ENCODE measurements at places on chromosomes 7 and 10. TPM values are rescaled to one million over a fixed set of nuclear protein-coding genes. Genes with fewer than 3 reads are reported as not detected.

Gene CFAP69
- 0.71 TPM for total RNA-seq

Gene PLOD3
- total RNA-seq = 135 TPM

DNA sequence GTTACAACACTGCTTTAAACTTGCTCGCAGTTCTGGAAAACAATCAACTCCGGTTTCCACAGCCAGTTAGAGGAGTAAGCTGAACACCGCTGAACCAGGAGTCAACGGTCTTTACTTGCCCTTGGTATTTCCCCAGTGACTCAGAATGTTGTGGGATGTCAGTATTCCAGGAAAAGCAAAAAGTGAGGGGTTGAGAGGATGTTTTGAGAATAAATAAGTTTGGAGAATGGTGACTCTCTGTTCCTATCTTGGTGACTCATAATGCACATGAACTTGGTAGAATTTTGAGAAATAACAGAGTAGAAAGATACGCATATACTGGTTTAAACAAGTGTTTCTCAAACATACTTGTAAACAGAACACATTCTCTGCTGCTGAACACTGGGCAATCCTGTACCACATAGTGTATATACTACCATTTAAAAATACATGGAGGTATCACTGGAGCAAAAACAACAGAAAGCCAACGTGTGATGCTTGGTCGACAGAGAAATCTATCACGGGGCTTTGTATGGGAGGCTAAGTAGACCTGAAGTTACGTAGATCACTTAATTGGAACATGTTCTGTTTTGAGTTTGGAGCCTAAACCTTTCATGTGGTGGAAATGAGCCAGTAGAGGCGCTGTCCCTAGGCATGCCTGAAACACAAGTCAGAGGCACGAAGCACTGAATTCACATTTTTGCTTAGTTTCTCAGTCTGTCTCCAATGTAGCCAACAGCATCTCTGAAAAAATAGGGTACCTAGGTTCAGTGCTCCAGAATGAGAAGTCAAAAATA lies 534.3 kb downstream of the PARD3 start:
- peak; percentile 93 for DNase-seq

GRCh38 chr7:34875481-34875880 lies 161.8 kb downstream of the DPY19L1 start:
- no peak for DNase-seq

DNA sequence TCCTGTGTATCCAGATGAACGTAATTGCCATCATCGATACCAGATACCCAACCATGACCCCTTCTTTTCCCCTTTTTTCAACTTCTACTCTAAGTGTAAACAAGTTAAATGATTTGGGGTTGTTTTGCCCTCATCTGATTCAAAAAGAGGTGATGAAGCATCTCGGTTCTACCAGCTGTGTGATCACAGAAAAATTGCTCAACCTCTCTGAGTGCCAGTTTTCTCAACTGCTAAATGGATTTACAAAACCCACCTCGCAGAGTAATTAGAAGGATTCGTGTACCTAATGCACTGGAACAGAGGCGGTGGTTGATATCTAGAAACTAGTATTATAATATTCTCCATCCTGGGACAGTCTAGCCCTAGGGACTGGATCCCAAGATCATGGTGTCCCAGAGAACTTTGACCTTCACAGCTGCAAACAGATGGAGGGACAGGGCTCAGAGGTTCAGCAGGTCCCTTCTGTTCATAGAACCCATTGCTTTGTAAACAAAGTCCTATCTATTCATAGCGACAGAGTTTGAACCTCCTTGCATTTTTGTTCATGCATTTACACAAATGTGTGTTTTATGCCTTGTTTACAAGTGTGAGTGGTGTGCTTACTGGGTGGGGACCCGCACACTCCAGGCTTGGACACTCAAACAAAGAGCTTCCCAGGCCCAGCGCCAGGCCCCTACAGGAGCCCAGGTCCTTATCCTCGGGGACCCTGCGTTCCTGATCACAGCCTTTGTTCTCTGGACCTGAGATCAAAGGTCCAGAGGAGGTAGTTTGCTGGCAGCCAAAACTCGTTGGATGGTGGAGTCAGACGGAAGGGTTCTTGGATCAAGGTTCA lies 46.4 kb downstream of the CALML3 start:
- no peak for DNase-seq

- no peak for DNase-seq
Measured at GRCh38 chr10:5970527-5970926, 6.8 kb downstream of the IL15RA start.

DNA sequence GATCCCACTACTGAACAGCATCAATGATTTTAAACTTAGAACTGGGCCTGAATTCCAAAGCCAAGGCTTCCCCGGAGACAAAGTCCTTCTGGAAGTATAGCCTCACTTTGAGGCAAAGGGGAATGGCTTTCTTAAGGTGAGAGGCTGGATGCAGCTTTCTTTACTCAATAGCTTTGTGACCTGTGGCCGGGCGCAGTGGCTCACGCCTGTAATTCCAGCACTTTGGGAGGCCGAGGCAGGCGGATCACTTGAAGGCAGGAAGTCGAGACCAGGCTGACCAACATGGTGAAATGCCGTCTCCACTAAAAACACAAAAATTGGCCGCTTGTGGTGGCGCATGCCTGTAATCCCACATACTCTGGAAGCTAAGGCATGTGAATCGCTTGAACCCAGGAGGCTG lies 3.2 kb upstream of the FGFR2 start:
- DNase-seq = no peak

DNA sequence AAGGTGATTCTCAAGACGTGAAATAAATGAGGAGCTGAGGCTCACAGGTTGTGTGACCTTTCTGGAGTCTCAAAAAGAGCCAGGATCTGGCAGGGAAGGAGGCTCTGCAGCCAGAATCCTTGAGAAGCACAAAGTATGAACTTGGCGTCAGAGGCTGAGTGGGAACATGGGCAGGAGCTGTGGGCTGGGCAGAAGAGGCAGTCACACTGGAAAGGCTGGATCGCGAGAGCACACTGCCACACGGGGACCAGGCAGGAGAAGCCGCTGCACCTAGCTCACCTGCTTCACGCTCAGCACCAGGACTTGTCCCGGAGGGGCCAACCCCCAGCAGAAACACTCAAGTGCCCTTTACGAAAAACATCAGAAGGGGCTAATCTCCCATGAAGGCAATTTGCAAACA lies 535.0 kb downstream of the TNS3 start:
- DNase-seq = no peak

- peak; percentile 33 for DNase-seq
Measured at GRCh38 chr10:43214071-43214955, 52.6 kb downstream of the RASGEF1A start.

- DNase-seq = no peak
Measured at GRCh38 chr10:14625192-14625631, 149.5 kb downstream of the FAM107B start.

GRCh38 chr7:1421946-1422345 lies 37.3 kb downstream of the MICALL2 start:
- no peak for DNase-seq

DNA sequence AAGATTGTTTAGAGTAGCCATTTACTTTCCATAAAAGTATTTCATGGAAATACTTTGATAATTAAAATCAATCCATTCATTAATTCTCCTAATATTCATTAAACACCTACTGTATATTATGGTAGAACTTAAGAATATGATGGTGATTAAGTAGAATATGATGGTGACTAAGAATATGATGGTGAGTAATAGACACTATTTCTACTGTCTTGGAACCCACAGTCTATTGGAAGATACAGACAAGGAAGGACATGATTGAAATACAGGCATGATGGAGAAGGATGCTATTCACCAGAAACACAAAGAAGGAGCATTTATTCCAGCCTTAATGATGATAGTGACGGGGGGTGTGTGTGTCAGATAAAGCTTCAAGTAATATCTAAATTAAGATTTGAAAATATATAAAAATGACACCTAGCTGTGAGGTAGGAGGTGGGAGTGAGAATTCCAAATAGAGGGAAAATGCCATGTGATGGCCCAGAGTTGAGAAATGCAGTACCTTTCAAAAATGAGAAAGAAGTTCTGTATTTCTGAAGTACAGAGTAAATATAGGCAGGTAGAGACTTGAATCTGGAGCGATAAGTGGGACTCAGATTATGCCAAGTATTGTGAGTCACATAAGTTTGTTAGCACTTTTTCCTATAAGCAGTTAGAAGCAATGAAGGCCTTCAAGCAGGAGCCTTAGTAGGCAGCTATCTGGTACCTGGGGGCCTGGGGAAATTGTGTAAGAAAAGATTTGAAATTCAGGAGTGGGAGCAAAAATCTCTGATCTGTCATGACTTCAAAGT lies 12.5 kb upstream of the CDK13 start:
- DNase-seq = no peak
